Lung (tissue), 17 donors: ENCODE measurements at places on chromosomes 4 and X. TPM values are rescaled to one million over a fixed set of nuclear protein-coding genes. Genes with fewer than 3 reads are reported as not detected.

The CXCL11 gene
- polyA plus RNA-seq, result 1.6 TPM

DNA sequence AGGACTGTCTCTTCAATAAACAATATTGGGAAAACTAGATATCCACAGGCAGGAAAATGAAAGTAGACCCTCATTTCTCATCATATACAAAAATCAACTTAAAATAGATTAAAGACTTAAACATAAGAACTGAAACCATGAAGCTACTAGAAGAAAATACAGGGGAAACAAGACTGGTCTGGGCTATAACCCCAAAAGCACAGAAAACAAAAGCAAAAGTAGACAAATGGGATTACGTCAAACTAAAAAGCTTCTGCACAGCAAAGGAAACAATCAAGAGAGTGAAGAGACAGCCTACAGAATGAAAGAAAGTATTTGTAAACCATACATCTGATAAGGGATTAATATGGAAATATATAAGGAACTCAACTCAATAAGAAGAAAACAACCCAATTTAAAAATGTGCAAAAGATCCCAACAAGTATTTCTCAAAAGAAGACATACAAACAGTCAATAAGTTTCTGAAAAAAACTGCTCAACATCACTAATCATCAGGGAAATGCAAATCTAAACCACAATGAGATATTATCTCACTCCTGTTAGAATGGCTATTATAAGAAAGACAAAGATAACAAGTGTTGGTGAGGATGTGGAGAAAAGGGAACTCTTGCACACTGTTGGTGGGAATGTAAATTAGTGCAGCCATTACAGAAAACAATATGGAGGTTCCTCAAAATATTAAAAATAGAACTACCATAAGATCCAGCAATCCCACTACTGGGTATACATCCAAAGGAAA lies 325.3 kb upstream of the RASGEF1B start:
- no peak for DNase-seq

The SNX12 gene
- 35.1 TPM for polyA plus RNA-seq

- DNase-seq, result peak; percentile 28
These were observed 12.8 kb upstream of the NSUN7 start for GRCh38 chr4:40736910-40737309.

The TENM3 gene
- 0.64 TPM for polyA plus RNA-seq

The CSN1S1 gene
- polyA plus RNA-seq, result 0.09 TPM

GRCh38 chrX:50707955-50708699 lies 105.9 kb downstream of the SHROOM4 start:
- DNase-seq, result no peak

The GAGE12H gene
- polyA plus RNA-seq, result not detected
